ENCODE measurements at places on chromosomes 12 and 14.

DNA sequence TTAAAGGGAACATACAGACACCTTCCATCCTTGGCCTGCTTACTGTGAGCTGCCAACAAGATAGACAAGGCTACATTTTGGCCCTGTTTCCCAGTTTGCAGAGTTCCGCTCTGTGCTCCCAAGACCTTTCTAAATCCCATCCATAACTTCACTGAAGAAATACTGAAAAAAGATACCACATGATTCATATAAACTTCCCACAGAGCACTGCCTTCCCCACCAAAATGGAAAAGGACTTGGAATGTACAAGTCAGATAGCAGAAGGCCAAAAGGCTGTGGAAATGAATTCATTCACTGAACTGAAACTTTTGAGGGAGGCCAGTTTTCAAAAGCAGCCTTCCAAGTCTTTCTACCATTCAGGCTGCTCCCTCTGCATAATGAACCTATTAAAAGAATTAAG lies 29.6 kb downstream of the PDZRN4 start:
- no peak for DNase-seq

DNA sequence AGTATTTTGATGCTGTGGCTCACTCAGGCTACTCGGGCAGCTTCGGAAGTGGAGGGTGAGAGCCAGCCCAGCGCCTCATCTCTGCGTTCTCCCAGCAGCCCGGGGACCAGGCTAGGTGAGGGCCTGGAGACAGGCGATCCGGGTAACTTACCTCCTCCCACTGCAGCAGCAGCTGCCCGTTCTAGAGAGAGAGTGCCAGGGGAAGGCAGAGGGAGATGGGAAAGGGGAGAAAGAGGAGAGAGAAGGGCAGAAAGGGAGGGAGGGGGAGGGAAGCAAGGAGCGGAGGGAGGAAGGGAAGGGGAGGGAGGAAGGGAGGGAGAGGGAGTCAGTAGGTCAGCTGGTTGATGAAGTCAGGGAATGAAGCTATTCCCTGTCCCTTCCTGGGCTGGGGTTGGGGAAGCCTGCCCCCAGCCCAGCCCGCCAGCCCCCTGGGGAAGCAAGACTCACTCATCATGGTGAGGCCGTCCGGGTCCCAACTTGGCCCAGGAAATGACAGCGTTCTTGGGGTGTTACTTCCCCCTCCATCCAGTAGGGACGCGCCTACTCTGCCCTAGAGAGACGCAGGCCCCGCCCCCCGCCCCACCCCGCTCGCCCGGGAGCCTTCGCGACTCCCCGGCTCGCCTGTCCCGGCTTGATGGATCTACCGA lies at the start of gene IFI27L2:
IFI27L2 (minus strand) TSS at position 494 of the 647 bp plus-strand sequence; CDS start at position 454, 40 bp downstream.
- DNase-seq = peak; percentile 81

DNA sequence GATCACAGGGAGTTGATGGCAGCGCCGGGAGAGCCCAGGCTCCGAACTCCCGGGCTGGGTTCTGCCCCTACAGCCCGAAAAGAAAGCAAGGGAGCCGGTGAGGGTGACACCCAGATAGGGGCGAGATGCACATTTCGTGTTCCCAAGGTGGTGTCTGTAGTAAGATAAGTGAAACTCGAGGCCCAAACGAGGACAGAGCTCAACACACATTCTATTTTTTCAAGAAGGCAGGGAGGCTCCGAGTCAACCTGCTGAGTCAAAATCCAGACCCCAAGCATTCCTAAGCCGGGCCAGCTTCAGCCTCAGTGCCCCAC lies 24.2 kb upstream of the YY1 start:
- no peak for DNase-seq

- DNase-seq = no peak
These were observed 25.8 kb downstream of the METAP2 start for GRCh38 chr12:95499772-95500171.

DNA sequence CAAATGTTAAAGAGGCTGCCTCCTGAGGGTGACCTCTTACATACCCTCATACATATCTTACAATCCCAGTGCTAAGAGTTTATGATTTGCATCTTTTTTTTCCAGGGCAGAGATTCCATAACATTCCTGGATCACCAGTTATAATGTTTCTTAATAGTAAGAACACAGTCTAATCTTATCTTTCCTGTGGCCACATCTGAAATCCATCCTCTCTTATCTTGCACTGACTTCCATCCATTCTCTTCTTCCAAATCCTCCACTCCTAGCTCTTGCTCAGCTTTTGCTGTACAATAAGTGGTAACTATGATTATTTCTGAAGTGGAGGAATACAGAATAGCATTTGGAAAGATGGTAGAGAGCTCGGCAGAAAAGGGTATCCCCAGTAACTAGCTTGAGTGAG lies 6.3 kb downstream of the CALCOCO1 start:
- DNase-seq = no peak

- DNase-seq = peak; percentile 10
These were observed 85.8 kb downstream of the EXOC5 start for GRCh38 chr14:57182760-57183503.

GRCh38 chr12:14664434-14665023 lies 31.9 kb downstream of the GUCY2C start:
- DNase-seq = peak; percentile 22

- peak; percentile 90 for DNase-seq
These were observed 32.2 kb upstream of the GNG2 start for GRCh38 chr14:51828017-51828797.

- peak; percentile 42 for DNase-seq
These were observed 286.9 kb upstream of the PRKD1 start for GRCh38 chr14:30214461-30215090.

GRCh38 chr14:33653308-33653695 lies 297.6 kb downstream of the EGLN3 start:
- DNase-seq = no peak

DNA sequence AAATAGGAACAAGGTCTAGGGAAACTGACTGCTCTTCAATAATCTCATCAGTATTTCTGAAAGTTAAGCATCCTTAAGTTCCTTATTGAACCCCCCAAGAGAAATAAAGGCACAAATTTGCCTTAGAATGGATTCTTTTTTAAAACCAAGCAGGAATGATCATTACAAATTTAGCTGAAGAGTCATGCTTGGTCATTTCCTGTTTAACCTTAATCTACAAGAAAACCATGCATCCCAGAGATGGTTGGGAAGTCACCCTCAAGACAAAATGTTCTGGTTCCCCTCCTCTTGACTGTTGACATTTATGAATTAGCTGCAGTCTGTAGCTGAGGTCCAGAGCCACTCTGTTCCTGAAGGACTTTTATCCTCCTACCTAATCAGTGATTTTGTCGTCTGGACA lies 291.8 kb upstream of the G2E3 start:
- no peak for DNase-seq

DNA sequence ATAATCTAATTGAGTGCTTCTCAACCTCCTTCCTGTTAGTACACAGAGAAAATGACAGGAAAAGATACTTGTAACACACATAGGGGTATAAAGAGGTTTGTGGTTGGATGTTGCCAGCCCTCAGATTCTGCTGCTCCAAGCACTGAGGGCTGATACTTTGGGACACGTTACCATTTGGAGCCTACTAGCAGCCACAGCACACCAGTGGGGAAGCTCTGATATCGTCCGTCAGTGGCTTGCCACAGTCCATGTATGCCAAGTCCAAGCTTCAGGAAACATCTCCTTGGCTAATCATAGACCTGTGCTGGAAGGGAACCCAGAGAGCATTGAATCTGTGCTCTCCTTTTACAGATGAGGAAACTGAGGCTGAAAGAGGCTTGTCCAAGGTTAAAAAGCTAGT lies 22.3 kb downstream of the B4GALNT3 start:
- no peak for DNase-seq

GRCh38 chr12:116126610-116127009 lies 150.9 kb downstream of the MED13L start:
- DNase-seq = no peak

GRCh38 chr12:12466157-12466556 lies 96.5 kb downstream of the DUSP16 start:
- DNase-seq = peak; percentile 79

- DNase-seq = no peak
These were observed 201.8 kb upstream of the CCDC196 start for GRCh38 chr14:66284346-66284745.

- no peak for DNase-seq
These were observed 95.6 kb upstream of the SLC38A2 start for GRCh38 chr12:46468160-46468559.

GRCh38 chr12:38157274-38157932 lies 159.2 kb upstream of the ALG10B start:
- DNase-seq = no peak

DNA sequence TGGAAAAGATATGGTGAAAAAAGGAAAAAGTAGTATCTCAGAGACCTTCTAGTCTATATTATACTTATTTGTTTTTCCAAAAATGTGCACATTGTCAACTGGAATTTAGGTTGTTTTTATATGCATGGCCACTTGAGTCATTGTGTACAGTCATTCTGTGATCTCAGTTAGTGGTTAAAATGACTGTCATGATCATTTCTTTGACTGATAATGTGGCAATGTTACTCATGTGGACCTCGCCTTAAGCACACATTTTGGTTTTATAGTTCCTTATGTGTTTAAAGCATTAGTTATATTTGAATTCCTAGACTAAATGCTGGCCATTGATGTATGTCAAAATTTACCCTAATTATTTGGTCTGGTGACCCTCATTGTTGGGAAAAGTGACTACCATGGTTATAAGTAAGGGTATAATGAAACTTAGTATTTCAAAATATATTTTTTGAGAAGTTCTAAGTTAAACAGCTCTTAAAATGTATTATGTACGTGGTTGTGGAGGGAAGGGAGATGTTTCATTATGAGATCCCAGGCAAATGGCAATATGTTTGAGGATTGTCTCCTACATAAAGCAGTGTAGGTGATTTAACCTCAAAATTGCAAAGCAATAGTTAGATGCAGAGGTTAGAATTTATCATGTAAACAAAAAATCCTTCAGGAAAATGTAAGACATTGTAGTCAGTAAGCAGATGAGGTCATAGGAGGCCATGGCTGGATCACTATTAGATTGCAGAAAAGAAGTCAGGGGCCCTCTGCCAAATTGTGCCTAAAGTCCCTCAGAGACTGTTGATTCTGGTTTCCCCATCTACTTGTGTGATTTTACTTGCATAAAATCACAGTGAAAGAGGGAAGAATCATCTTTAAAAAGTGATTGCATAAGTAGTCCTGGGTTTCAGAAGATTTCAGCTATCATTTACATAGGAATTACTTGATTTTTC lies 17.5 kb downstream of the PNMA1 start:
- DNase-seq = peak; percentile 91

DNA sequence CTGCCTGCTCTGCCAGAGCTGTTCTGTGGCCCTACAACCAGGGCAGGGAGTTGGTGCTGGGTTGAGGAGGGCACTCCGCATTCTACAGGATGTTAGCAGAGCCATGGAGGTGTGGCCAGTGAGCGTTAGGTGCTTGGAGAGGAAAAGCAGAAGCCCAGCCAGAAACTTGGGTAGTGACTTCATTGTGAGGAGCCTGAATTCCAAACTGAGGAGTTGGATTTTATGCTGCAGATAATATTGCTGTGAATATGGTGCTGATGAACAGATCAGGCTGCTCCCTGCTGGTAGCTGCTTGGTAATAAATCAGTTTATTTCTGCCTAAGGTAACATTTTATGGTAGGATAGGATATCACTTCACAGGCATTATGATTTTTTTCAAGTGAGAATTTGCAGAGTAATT lies 7.1 kb upstream of the CCDC175 start:
- DNase-seq = no peak

GRCh38 chr12:75579552-75579951 lies 68.1 kb upstream of the KRR1 start:
- DNase-seq = no peak

Measured in activated CD4-positive, alpha-beta T cell treated with anti-CD3 and anti-CD28 coated beads, Interleukin-10, Interleukin-2, amounts not matched to agents 100 ng/mL and 50 ng/mL, durations not matched to agents 16 hours and 8 hours (primary cell).